ENCODE measurements at places on chromosomes 6 and 20.

GRCh38 chr20:62792182-62792939, 3.9 kb upstream of the MRGBP start:
- DNase-seq, result no peak

- no peak for DNase-seq
Measured at GRCh38 chr6:7992002-7992815, 72.0 kb downstream of the BLOC1S5 start.

DNA sequence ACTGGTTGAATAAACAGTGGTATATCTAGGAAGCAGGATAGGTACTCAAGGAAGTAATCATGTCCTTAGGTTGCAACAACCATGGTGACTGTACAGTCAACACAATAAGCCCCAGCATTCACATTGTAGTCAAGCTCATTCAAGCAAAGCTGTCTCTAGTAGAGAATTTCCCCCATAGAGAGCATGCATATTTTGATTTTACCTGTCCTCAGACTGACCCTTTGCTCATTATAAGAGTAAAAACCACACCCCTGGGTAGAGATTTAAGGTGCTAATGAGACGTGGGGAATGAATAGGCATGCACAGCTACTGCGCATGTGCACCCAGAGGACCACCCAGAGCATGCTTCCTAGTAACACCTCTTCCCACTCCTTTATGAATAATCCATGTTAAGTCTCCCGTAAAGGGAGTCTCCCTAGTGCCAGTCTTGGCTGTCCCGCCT, 6.1 kb upstream of the RNF8 start:
- no peak for DNase-seq

DNA sequence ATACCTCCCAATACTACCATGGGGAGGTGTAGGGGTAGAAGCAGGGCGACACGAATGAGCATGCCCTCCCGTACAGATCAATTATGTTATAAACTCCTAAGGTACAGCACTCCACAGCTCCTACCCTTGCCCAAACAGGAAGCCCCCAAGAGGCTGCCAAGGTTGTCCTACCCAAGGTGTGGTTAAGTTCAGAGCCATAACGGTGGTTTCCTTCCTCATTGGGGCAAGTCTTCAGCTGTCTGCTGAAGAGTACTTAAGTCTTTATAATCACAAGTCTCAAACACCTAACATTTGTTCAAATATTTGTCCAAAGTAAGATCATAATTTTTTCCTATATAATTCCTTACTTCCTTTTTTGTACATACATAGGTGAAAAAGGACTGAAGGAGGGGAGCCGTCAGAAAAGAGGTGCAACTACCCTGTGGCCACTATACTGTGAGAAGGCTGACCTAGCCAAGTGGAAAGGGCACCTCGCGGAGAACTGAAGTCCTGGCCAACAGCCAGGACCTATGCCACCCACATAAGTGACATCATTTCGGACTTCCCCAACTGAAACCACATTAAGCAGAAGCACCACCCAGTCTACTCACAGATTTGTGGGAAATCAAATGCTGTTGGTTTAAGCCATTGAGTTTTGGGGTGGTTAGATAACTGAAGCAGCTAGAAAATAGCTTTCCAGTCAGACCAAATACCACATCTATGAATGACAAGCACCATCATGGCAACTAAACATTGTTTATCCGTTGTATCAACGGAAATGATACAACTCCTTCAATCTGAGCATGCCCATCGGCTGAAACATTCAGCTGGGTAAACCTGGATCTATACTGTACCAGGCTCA, 2.9 kb upstream of the RAB22A start:
- DNase-seq, result peak; percentile 50

DNA sequence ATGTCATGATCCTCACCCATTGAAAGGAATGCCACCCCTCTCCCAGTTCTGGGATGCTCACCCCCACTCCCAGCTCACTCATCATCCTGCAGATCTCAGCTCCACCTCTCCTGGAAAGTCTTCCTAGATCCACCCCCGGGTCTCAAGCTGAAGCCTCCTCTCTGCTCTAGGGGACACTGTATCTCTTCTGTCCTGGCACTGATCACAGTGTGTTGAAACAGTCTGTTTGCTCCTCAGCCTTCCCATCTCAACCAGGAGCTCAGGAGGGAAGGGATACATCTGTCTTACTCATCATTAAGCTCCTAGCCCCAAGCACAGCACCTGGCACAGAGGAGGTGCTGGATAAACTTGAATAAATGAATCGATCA, 80.1 kb downstream of the MRPL14 start:
- no peak for DNase-seq

- DNase-seq, result no peak
Measured at GRCh38 chr6:149089510-149089909, 228.0 kb upstream of the TAB2 start.

DNA sequence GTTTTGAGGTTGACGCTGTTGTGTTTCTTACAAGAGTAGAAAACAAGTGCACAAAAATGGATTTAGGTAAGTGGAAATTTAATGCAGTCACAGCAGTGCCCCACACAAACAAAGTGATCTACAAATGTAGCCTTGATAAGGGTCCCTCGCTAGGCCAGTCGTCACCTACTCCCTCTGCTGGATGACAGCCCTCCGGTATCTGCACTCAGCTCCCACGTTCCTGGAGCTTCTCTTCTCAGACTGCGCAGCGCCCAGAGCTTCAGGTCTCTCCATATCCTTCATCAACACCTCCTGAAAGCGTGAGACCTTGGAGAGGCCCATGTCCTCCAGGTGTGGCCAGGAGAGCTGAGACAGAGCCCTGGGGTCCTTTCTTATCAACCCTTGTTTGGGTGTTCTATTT, 58.3 kb upstream of the MAP3K4 start:
- no peak for DNase-seq

DNA sequence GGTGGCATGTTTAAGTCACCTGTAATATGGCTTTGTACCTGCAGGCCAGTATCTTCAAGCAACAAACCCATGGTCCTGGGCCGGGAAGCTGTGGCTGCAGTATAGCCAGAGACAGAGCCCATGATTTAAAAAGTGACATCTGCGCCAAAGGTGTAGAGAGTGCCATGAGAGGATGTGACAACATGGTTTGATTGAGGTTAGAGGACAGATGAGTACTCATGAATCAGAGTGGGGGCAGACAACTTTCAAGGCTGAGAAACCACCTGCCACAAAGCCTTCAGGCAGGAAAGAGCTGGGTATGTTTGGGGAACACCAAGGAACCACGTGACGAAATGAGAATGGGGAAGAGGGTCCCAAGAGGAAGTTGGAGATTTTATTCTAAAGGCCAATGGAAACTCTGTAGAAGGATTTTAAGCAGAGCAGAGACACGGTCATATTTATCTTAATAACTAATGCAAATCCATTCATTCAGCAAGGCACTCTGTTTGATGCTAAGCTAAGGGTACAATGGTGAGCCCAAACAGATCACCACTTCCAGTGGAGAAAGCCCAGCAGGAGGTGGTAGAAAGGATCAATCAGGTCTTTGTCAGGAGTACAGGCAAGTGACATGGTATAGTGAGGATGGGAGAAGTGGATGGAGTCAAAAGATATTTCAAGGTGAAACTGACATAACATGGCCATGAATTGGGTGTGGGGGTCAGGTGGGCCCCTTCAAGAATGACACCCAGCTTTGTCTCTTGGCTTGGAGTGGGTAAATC, 3.4 kb upstream of the MICAL1 start:
- DNase-seq, result peak; percentile 30

DNA sequence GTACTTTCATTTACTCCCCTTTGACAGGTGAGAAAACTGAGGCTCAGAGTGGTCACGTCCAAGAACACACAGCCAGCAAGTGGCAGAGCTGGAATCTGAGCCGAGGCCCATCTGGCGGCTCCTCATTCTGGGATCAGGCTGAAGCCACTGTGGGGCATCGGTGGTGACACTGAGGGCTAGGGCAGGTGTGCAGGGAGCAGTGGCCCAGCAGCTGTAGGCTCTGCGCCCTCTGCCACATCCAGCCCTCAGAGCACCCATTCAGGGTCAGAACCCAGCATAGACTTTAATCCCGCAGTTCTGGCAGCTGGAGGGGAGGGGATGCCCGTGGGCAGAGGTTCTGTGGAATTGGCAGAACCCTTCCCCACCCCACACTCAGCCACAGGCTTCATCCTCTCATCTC, 210.3 kb downstream of the PREX1 start:
- no peak for DNase-seq

DNA sequence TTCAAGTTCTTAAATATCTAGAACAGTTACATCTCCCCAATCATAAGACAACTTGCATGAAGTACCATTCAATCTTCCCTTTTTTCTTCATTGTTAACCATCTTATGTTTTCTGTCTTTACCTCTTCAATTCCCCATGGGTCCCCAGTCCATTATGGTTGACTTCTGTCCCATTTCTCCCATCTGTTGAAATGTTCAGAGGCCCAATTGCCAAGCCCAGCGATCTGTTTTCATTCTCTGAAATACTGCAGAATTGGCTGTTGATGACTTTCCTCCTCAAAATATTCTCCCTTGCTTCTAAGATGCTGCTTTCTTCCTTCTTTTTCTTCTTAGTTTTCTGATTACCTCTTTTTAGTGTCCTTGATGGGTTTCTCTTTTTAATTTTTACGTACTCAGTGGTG, 26.0 kb downstream of the DSTN start:
- no peak for DNase-seq

DNA sequence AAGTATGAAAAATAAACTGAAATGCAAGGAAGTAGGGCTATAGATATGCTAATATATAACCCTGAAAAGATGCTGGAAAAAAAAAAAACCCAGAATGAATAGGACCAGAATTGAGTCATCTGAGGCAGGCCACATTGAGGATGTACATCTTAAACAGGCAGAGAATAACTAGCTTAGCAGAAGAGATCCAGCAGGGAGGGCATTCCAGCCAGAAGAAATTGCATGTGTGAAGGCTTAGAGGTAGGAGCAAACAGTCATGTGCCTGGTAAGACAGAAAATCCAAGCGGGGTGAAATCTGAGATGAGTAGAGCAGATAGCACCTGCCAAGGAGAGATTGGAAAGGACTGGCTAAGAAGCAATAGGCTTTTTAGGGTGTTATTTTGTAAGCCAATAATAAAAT, 2.6 kb downstream of the COL19A1 start:
- DNase-seq, result no peak

DNA sequence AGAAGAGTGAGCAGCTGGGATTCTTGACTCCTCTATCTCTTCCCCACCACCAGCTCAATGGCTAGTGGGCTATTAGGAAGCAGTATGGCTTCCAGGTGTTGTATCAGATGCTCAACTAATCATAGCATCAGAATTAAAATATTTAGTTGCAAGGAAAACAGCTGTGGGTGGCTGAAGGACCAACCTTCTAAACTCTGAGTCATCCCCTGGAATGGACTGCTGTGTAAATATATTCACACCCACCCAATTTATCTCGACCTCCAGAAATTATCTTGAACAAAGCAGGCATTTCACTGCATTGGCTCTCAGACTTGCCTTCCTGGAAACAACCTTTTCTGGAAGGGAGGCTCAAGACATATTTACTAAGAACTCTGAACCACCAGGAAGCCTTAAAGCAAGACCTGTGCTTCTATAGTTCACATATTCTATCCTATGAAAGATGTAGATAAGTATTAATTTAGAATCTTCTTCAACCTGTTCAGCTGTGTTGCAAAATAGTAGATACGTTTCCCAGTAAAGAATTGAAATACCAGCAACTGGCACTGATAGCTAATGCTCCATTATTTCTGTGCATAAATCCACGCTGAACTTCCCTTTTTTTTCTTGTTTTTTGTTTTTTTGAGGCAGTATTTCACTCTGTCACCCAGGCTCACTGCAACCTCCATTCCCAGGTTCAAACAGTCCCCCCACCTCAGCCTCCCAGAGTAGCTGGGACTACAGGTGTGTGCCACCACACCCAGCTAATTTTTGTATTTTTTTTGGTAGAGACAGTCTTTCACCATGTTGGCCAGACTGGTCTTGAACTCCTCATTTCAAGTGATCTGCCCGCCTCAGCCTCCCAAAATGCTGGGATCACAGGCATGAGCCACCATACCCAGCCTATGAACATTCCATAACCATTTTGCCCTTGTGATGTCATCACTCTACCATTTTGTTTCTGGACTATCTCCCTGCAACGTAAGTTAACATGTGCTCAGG, 56.9 kb upstream of the CD2AP start:
- no peak for DNase-seq

DNA sequence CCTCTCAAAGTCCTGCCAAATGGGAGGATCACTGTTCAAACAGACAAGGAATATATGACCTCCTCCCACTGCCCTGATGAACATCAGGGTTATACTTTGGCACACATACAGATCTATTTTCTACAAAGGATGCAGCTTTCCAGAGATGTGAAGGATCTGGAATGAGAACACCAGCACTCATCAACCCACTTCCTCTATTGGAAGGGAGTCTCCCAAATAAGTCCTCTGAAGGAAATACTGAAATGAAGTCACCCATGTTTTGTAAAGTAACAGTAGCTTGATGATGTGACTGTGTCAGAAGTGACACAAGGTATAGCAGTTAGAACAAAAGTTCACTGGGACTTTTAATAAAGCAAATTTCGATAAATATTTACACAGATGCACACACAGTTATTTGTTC, 104.9 kb downstream of the OGFRL1 start:
- DNase-seq, result no peak

DNA sequence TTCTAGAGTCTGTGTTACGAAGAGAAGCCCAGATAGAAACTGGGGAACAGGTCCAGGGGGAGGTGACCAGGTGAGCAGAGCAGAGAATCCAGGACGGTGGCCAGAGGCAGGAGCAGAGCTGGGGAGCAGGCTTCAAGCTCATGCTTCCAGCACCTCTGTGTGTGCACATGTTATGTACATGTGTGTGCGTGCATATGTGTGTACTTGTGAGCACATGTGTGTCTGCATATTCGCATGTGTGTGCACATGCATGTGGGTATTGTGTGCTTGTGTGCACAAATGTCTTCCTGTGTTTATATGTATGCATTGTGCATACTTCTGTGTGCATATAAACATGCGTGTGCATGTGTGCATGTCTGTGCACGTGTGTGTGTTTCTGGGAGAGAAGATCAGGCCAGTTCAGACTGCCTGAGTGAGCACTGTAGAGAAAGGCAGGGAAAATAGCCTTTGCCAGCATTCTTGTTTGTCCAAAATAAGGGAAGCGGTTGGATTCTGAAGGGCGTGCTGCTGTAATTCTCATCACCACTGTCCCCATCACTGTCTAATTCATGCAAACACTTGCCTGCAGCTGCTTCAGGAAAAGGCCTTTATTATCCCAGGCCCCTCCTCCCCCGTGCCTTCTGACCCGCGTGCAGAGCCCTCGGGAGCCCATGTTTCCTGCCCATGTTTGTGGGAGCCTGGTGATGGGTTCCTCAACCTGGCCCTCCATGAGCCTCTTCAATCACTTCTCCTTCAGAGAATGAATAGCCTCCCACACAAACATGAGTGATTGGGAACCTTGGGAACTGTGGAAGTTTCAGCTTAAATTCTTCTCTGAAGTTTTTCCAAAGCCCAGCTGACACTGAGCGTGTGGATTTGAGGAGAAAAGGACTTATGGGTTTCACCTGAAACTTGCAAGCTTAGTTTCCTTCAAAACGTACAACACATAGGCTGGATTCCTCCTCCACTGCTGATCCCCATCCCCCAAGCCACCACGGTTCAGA, 161.7 kb upstream of the AFDN start:
- no peak for DNase-seq
